ENCODE measurements at places on chromosomes 2 and 18.

GRCh38 chr2:29235411-29235810 is 120.2 kb downstream of the CLIP4 start:
- DNase-seq: no peak

- DNase-seq: no peak
Measured at GRCh38 chr2:26535663-26536275, 57.8 kb upstream of the OTOF start.

- peak; percentile 97 for DNase-seq
Measured at GRCh38 chr2:9693196-9693491, 62.3 kb upstream of the YWHAQ start.

DNA sequence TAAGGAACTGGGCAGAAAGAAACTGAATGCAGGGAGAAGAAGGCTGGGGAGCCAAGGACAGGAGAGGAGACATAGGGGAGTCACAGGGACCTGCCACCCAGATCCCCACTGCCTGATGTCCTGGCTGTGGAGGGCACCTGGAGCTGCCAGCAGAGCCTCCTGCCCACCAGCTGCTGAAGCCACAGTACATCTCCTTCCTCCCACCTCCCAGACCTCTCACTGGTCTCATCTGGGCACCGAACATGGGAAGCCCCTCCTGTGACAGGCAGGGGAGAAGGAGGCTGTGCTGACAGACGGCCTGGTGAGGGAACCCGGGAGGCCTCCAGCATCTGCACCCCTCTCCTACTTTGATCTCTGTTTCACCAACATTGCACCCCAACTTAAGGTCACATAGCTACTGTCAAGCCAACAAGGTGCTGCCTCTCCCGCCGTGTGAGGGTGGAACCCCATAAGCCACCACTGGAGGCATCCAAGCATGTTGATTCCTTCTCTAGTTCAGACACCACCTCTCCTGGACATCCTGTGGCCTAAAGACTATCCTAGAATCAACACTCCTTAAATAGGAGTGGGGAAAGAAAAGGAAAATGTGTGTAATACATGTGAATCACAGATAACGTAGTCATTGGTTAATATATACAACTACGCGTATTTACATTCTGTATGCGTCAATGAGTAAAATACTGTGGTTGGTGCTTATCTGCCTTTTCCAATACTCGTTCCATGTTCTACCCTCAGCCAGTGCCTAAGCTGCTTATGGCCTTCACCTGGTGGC is 3.5 kb upstream of the RNPEPL1 start:
- DNase-seq: no peak

DNA sequence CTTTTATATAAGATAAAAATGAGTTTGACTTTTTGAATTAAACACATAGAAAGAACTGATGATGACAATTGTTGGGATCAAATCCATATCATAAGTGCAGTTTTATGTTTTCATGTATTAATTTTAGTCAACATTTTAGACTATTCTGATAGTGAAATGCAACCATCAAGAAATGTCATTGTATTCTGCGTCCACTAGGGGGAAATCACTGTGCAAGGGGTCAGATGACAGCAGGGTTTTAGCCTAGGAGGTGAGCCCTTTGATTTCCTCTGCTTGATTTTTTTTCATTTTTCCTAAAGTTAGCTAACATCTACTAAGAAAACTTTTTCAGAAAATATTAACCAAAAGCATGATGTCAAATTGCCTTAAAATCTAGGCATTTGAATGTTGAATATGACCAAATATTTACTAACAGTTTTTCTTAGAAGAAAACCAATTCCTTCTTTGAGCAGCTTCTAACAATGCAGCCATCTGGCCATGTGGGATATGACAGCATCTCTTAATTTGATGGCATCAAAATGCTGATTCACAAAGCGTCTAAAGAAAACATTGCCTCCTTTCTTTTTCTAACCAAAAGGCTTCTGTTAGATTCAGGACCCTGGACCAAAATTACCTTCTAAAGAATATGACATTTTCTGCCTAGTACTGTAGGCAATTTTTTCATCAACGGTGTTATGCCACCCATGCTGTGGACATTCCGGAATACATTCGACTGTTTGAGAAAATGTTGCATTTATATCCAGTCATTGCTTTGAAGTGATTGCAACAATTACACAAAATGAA is 141.5 kb downstream of the SPHKAP start:
- peak; percentile 22 for DNase-seq

DNA sequence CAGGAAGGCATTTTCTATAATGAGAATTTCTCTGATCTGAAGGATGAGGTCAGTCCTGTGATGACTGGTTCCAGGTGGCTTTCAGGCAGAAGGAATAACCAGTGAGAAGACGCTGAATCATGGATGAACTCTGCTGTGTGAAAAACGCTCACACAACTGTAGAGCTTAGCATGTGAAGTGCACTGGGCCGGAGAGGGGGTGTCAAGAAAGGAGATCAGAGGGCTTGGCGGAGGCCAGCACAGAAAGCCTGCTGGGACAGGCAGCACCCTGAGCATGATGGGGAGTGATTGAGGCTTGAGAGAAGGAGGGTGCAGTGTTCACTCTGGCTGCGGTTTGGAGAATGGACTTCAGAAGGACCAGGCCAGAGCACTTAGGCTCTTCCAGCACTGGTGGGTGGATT is 236.5 kb downstream of the TPGS2 start:
- DNase-seq: peak; percentile 18

DNA sequence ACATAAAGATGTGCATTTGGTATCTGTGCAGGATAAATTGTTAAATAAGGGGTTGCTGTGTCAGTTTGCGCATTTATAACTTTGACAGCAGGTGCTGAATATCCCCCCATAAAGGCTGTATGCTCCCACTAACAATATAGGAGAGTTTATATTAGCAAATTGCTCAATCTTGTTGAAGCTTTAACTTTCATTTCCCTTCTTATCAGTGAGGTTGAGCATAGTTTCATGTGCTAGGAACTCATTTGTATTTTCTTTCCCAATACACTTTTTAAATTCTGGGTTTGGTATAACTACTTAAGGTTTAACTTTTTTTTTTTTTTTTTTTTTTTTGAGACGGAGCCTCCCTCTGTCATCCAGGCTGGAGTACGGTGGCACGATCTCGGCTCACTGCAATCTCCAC is 89.0 kb downstream of the FAM117B start:
- DNase-seq: no peak

- DNase-seq: no peak
Measured at GRCh38 chr2:171217330-171217729, 56.6 kb upstream of the TLK1 start.

- no peak for DNase-seq
Measured at GRCh38 chr2:18656048-18656447, 66.7 kb upstream of the NT5C1B start.

DNA sequence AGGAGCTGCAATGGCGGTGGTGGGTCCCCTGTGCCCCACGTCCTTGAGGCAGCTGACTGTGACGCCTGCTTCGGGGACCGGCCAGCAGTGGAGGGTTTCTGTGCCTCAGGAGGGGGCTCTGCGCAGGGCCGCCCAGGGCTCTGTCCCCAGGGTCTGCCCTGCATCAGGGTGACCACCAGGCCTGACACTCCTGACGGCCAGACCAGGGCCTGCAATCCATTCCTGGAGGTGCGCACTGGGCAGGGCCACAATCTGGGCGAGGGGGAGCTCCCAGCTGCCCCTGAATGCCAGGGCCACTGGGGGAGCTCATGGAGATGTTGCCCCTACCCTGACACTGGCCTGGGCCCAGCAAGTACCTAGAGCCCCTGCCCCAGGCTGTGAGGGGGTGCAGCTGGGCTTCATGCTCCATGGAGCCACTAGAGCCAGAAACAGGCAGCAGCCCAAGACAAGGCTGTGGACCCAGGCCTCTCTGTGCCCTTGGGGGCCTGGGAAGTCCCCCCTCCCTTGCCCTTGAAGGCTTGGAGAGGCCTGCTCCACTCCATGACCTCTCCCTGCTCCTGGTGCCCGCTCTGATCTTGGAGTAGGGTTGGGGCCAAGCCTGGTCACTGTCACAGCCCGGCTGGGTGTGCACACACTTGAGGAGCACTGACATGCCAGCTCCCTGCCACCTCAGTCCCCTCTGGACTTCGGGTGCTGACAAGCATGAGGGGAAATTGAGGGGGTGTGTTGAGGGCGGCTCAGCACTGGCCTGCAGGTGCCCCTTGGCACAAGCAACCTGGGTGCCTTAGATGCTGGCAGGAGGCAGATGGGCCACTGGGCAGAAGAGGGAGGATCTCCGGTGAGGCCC is 55.9 kb downstream of the LDAH start:
- DNase-seq: no peak
